Activated T-helper 1 cell treated with anti-CD3 and anti-CD28 coated beads, Interleukin-2, amount 50 U/mL, for 16 hours (primary cell): ENCODE measurements at places on chromosomes 6 and 20.

DNA sequence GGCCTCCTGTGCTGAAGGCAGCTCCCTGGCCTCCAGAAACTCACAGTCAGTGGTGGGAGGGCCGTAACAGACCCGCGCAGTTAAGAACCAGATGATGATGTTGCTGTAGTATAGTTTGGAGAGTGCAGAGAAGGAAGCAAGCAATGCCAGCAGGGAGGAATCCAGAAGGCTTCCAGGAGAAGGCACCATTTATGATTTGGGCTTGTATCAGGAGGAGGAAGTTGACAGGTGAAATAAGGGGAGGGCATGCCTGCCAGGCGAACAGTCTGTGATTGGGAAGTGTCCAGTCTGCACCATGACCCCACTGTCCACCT is 13.3 kb upstream of the BAK1 start:
- no peak for DNase-seq

- no peak for DNase-seq
Measured at GRCh38 chr20:22691369-22692118, 107.2 kb upstream of the FOXA2 start.

DNA sequence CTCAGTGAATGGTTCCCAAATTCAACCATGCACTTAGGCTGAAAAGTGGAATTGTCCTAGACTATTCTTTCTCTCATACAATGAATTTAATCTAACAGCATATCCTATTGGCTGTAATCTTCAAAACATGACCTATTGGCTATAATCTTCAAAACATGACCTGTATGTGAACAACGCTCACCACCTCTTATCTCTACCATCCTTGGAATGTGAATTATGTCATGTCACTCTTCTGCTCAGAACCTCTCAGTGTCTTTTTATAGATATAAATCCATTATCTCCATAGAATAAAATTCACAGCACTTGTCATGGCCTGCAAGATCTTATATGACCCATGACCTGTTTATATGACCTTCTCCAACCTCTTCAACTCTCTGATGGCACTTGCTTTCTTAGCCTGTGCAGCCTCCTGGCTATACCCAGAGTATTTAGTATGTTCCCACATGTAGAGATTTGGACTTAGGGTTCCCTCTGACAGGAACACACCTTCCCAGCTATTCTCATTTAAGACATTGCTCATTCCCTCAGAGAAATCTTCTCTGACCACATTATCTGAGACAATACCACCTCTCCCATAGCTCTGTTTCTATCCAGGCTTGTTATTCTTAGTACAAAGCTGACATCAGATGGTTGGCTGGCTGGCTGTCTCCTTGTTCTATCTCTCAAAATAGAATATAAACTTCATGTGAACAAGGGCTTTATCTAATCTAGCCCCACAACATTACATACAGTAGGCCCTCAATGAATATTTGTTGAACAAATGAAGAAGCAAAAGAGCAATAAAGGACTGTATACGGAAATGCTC is 275.0 kb upstream of the PREP start:
- no peak for DNase-seq

DNA sequence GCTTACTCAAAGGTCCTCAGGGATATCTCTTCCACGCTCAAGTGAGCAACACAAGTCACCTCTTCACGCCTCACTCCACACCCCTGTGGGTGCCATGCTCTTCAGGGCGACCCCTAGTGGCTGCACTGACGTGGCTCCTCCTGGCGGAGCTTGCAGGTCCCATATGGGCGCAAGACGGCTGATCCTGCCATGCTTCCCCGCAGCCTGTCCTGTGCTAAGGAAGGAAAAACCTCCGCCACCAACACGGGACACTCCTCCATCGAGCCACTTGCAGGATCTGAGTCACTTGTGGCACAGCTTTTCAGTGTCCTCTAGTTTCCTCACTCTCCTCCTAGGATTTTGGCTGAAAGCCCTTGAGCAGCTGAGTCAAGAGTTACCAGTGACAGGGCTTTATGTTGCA is 90.7 kb downstream of the KHDC1L start:
- no peak for DNase-seq

DNA sequence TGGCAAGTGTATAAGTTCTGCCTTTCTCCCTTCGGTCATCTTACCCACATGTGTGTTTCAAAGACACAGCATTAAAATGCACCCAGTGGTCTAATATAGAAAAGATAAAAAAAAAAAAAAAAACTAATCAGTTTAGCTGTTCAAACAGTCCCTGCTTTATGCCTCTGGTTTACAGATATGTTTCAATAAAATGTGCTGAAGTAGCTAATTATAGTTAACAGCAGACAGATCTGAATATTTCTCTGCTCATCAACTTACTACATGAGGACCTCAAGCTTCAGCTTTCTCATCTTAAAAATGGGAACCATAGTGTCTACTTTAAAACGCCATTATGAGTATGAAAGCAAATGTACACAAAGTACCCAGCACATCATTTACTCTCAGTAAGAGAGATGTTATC is 280.6 kb upstream of the DEFB112 start:
- no peak for DNase-seq

- DNase-seq: no peak
Measured at GRCh38 chr20:46139908-46140482, 21.9 kb downstream of the CD40 start.

DNA sequence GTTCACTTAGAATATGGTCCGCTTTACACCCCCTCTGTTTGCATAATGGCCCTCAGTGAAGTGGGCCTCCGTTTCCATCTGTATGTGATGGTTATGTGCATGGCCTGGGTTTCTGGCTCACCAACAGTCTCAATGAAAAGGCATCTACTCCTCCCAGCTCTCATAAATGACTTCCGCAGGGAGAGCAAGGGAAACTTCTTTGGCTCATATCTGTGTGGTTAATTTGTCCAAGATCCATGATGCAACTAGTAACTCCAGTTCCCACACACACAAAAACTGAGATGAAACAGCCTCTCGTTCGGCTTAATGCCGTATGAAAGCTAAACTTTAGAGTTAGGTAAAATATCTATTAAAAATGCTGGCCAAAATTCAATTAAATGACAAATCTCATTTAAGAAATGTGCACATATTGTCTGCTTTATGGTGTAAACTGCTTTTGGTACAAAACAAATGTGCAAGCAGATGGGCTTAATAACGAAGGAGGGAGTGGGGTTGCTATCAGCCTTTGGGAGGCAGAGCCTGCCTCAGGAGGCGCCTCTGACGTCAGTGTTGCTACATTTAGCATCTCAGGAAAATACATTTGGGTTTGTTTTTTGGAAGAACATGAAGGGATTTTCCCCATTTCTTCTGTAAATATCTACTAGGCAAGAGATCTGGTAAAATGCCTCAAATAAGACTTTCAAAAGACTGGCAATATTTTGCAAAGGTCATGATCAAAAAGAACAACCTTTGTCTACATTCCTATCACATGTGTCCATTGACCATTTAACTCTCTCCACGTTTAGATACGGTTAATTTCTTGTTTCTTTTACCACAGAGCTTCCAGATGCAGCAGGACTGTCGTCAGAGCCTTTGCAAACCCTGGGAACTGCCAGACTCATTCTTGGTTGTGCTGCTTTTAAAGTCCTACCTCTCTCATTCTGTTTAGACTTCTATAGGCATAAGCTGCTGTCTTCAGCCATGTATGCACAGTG is 96.8 kb downstream of the ARMC2 start:
- DNase-seq: no peak

GRCh38 chr6:42453031-42453653 is 1.4 kb upstream of the TRERF1 start:
- DNase-seq: peak; percentile 48

- DNase-seq: no peak
Measured at GRCh38 chr6:164185471-164185871, 771.0 kb downstream of the QKI start.

- no peak for DNase-seq
Measured at GRCh38 chr6:170143401-170144150, 147.3 kb downstream of the DLL1 start.

DNA sequence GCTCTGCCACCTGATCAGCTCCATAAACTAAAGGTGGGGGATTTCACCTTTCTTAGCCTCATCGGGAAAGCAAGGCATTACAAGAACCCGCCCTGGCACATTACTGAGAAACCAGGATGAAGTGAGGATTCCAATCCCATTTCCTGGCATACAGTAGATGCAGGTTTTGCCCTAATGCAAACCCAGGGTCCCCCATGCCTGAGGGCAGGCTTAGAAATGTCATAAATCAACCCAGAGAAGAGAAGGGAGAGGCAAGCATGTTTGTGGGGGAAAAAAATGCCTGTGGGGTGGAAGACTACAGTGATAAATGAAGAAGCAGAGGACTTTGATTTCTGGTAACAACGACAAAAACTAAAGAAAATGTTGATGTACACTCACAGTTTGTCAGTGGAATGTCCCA is 18.0 kb upstream of the PMEPA1 start:
- no peak for DNase-seq

DNA sequence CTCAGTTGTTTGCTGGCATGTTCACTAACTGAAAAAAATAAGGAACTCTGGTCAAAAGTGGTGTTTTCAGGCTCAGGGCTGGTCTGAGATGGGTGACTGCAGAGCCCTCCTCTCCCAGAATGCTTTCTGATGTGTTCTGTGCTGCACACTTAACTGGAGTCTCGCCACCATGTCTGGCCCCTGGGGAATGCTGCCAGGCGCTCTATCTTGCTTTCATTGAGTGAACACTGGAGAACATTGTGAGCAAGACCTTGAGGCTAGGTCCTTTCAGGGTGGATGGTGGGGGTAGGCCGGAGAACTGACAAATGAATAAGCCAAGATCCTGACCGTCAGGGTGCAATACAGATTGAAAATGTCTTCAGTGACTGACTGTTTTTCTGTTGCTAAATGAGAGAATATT is 19.5 kb downstream of the PANK2 start:
- DNase-seq: no peak

DNA sequence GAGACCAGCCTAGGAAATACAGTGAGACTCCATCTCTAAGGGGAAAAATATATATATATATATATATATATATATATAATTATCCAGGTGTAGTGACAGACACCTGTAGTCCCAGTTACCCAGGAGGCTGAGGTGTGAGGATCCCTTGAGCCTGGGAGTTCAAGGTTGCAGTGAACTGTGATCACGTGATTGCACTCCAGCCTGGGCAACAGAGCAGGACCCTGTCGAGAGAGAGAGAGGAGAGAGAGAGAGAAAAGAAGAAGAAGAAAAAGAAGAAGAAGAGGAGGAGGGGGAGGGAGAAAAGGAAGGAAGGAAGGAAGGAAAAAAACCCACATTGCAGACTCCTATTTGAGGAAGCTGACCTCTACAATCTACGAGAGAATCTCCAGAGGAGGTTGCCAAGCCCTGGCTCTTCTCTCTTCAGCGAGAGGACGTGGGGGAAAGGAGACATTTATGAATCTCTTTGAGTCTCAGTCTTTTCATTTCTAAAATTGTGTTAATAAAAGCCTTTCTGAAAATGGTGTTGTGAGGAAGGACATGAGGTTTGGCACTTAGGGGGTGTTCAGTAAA is 49.7 kb downstream of the COL11A2 start:
- DNase-seq: no peak

DNA sequence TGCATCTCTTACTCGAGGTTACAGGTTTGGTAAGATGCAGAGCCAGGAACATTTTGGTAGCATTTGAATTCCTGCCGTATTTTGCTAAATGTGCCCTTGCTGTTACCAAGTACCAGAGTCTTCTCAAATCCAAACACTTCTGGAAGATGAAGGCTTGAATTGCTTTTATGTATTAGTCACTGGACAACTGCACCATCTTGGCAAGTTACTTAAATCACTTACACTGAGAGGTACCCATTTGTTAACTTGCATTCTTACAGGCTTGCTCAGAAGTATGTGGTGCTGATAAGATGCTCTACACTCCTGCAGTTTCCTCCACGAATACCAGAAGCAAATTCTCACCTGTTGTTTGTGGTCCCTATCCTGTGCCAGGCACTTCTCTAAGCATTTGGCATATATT is 12.7 kb downstream of the IL22RA2 start:
- DNase-seq: no peak

- no peak for DNase-seq
Measured at GRCh38 chr6:109000289-109000688, 94.4 kb downstream of the SESN1 start.

- DNase-seq: no peak
Measured at GRCh38 chr6:29531668-29532067, 27.9 kb downstream of the UBD start.

DNA sequence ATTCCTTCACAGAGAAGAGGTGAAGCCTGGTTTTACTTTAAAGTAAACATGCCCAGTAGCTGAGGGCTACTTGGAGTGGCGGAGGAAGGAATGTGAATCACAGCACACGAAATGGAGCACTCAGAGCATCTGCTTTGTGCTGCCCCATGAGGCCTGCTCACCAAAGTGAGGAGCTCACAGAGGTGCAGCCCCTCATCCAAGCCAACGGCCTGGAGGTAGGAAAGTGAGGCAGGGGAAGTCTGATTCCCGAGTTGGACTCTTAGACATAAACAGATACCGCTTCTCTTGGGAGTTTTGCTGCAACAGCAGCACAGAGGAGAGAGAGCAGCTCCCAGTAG is 3.6 kb downstream of the YTHDF1 start:
- no peak for DNase-seq

DNA sequence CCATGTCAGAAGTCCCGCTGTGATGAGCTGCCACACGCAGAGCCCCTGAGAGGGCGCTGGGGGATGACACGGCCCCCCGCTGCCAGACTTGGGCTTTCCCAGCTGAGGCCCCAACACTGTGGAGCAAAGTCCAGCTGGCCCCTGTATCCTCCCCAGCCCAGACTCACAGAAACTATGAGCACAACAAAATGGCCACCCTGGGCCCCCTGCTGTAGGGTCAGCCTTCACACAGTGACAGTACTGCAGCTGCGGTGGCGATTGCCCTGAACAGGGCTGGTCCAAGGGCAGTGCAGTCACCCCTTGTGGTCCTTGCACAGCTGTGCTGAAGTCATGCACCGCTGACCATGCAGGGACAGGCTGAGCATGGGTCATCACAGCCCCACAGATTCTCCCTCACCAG is 78.2 kb upstream of the CST7 start:
- DNase-seq: no peak
